Adipocyte (in vitro differentiated cells): ENCODE measurements at places on chromosomes 6 and 20.

GRCh38 chr6:89736893-89737292, 82.7 kb downstream of the MDN1 start:
- DNase-seq, result no peak

- no peak for DNase-seq
Measured at GRCh38 chr20:63471981-63472831, at the start of gene KCNQ2. KCNQ2 (minus strand) TSS chr20:63472655; CDS start chr20:63472463, 192 bp downstream.

- DNase-seq, result no peak
Measured at GRCh38 chr20:58778760-58779159, 71.9 kb downstream of the GNAS-AS1 start.

- peak; percentile 68 for DNase-seq
Measured at GRCh38 chr6:31128093-31128676, 7.9 kb upstream of the CDSN start.

GRCh38 chr6:109722011-109722410, 30.9 kb downstream of the FIG4 start:
- DNase-seq, result no peak

- DNase-seq, result peak; percentile 1
Measured at GRCh38 chr6:101268541-101268940, 125.0 kb upstream of the GRIK2 start.

DNA sequence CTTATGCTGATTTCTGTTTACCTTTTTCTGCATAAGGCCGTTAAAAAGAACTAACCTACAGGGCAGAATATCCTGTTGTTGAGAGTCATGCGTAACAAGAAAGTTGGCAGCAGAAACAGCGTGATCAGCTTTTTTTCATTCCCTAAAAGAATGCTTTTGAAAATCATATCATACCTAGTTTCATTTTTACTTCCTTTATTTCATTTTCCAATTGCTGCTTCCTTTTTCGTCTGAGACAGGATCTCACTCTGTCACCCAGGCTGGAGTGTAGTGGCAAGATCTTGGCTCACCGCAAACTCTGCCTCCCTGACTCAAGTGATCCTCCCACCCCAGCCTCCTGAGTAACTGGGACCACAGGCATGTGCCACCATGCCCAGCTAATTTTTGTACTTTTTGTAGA, 4.1 kb downstream of the CALHM6 start:
- no peak for DNase-seq

DNA sequence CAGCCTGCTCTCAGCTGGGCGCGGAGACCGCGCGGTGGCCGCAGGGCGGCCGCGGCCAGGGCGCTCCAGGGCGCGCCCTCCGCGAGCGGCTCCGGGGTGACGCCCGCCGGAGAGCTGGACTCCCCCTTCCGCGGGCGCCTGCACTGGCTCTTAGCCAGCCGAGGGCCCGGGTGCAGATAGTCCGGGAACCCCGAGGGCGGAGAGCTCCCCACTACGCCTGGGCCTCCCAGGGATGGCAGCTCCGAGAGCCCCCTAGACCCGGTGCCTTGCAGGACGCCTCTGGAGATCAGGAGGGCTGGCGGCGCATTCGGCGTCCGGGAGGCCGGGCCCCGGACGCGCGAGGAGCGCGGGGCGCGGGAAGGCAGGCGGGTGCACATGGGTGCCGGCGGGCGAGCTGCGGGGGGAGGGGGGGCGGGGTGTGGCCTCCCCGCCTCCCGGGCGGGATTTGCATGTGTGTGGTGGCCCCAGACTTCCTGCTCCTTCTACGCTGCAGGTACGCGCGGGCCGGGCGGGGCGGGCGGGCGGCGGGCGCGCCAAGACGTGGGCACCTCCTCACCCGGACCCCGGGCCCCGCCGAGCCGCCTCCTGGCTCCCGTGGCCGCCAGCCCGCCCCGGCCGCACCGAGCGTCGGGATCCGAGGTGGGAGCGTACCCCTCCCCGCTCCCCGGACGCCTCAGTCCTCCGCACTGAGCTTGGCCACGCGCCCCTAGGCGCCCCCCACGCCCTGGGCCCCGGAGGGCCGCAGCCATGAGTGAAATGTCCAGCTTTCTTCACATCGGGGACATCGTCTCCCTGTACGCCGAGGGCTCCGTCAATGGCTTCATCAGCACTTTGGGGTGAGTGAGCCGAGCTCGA, at the start of gene ITPR3:
Gene ITPR3 (plus strand): TSS at position 467 of the 855 bp plus-strand sequence. CDS start 281 bp downstream, at position 748.
- DNase-seq, result peak; percentile 64

DNA sequence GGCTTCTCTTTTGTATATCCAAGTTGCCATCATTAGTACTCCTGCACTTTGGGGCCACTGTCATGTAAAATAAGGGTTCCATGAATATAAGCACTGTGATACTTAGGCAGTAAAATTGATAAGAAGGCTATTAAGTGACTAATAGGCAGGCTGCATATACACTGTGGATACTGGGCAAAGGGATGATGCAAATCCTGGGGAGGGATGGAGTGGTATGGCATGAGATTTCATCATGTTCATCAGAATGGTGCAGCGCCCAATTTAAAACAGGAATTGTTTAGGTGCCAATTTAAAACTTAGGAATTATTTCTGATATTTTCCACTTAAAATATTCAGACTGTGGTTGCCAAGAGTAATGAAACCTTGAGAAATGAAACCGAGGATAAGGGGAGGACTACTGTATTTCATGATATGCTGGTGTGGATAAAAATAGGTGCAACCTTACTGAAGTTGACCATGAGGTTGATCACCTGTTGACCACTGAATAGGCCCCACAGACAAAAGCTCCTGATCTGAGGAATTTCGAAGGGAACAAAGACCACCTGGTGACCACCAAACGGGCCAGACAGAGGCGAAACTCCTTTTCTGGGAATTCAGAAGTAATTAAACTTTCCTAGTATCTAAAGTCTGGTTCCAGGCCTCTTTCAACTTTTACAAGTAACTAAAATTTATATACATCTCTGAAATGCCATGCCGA, 4.9 kb upstream of the TRIM39 start:
- DNase-seq, result no peak

- DNase-seq, result no peak
Measured at GRCh38 chr6:24307881-24308280, 50.0 kb downstream of the DCDC2 start.

- DNase-seq, result no peak
Measured at GRCh38 chr6:165826487-165827189, 163.6 kb upstream of the PDE10A start.

DNA sequence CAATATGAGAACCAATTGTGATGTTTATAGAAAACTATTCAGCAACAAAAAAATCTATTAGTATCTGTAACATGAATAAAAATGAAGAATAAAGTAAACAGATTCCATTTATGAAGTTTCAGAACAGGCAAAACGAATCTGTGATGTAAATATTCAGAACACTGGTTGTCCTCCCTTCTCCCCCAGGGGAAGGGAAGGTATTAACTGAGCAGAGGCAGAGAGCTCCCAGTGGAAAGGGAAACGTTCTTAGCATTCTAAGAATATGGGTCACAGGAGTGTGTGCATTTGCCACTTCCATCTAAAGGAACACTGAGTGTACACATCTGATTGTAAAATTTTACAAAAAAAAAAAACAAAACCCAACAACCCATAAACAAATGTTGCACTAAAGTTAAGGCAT, 23.1 kb downstream of the SPAG4 start:
- no peak for DNase-seq

GRCh38 chr6:56399250-56399671, 151.9 kb upstream of the COL21A1 start:
- no peak for DNase-seq

GRCh38 chr6:161270116-161270515, 3.7 kb downstream of the AGPAT4 start:
- DNase-seq, result no peak

- no peak for DNase-seq
Measured at GRCh38 chr6:90291565-90291964, 5.1 kb downstream of the BACH2 start.

GRCh38 chr6:139736325-139736906, 362.0 kb upstream of the CITED2 start:
- DNase-seq, result no peak

DNA sequence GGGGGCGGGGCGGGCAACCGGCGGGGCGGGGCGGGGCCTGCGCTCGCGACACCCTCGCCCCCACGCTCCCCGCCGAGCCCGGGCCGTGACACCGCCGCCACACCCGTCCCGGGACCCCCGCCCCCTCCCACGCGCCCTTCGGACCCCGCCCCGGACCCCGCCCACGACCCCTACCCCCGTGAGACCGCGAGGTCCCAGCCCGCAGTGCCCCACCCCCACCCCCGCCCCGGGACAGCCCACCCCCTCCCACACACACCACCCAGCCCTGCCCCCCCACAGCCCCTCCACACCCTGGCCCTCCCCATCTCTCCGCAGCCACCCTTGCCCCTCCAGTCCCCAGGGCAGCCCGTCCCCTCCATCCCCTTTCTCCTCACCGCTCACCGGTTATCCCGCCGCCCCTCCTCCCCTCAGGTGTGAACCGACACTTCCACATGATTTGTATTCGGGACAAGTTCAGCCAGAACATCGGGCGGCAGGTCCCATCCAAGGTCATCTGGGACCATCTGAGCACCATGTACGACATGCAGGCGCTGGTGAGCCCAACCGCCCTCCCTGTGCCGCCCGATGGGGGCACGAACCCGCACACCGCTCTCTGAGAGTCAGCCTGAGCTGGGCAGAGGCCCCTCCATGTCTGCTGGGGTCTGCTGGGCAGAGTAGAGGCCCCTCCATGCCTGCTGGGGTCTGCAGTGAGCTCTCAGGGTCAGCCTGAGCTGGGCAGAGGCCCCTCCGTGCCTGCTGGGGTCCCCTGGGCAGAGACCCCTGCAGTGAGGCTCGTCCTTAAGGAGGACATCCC, 622 bp downstream of the MRGBP start:
- DNase-seq, result peak; percentile 6

DNA sequence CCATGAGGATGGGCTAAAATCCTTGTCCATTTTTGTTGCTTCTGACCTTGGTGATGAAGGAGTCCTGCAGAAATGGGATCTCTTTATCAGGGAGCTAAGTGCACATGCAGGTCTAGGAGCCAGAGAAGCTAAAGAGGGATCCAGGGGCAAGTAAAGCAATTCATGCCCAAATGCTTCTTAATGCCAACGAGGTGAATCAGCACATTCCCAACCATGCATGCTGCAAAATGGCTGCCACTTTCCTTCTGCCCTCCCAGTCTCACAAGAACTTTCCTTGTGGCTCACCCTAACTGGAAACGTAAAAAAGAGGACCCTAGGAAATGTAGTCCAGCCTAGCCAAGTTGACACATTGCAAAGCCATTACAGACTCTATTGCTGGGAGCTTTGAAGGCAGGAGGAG, 298.4 kb downstream of the MAFB start:
- DNase-seq, result no peak

GRCh38 chr6:99269207-99269606, 80.3 kb downstream of the FAXC start:
- no peak for DNase-seq

DNA sequence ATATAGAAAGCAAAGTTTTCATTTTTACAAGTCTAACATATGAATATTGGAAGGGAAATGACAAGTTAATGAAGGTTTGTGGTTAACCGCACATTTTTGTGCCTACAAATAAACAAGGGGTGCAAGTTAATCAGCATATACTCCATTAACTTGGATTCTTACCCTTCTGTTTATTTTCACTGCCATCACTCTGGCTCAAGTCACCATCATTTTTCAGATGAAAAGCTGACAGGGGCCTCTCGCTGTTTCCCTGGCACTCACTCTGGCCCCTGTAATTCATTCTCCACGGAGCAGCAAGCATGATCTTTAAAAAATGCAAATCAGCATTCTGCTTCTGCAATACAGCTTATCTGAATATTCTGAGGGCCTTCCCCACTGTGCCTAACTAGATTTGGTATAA, 29.8 kb downstream of the APCDD1L start:
- DNase-seq, result no peak

- peak; percentile 58 for DNase-seq
Measured at GRCh38 chr6:102812242-102812641, 1418.7 kb downstream of the GRIK2 start.

- DNase-seq, result no peak
Measured at GRCh38 chr6:30670760-30671527, 1.9 kb downstream of the DHX16 start.

GRCh38 chr6:37011656-37012378, 6.4 kb downstream of the FGD2 start:
- peak; percentile 47 for DNase-seq

DNA sequence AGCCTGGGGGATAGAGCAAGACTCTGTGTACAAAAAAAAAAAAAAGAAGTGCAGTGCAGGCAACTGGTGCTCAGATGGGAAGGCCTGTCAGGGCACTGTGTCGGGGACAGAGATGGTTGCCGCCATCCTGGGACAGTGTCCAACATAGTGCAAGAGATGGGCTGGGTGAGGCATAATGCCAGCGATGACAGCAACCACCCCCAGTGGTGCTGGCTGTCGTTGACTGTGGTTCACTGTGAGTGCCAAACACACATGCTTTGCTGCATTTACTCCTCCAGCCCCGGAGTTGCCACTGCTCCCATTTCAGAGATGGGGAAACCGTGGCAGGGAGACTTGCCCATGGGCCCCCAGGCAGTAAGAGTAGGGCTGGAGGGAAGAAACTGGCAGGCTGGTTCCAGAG, 5.2 kb upstream of the C20orf203 start:
- no peak for DNase-seq

DNA sequence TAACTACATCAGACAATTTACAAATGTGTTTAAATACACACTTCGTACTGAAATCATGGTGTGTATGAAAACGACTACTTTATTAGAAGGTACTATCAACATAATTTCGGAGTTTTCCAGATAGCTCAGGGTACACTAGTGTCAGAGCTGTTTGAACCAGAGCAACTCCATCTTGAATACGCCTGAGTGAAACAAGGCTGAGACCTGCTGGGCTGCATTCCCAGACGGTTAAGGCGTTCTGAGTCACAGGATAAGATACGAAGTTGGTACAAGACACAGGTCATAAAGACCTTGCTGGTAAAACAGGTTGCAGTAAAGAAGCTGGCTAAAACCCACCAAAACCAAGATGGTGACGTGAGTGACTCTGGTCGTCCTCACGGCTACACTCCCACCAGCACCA, 167.6 kb downstream of the THBS2 start:
- no peak for DNase-seq

DNA sequence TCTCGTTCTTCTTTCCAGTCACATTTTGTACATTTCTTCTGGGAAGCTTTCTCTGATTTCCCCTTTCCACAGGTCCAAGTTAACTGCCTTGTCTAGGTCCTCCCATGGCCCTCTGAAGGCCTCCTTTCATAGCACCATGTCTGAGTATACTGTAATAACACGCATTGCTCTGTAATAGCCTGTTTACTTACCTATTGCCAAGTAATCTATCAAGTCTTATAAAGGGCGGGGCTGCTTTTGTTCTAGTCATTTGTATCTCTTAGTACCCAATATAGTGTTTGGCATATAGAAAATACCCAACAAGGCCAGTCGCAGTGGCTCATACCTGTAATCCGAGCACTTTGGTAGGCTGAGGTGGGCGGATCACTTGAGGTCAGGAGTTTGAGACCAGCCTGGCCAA, 17.9 kb downstream of the PTPN1 start:
- no peak for DNase-seq

GRCh38 chr6:4928426-4928825, 75.4 kb downstream of the RPP40 start:
- DNase-seq, result peak; percentile 54

DNA sequence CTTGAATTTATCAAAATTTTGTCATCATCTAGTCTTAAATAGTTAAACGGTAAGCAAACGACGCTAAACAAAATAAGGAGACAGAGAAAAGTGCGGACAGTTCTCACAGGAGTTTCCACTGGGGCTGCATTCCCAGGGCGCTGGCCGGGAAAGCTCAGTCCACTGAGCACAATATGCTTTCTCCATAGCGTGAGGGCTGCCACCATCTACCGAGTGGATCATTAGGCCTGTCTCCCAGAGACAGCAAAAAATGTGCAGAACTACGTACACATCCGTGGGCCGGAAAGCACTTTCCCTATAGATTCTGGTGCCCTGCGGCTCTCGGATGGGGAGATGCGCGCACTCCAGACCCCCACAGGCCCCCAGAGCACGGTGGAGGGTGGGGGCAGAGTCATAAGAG, 84.9 kb downstream of the THBS2 start:
- DNase-seq, result no peak

GRCh38 chr6:165574220-165575157, 88.6 kb downstream of the PDE10A start:
- DNase-seq, result no peak
